ENCODE measurements at places on chromosomes 16 and 17.

DNA sequence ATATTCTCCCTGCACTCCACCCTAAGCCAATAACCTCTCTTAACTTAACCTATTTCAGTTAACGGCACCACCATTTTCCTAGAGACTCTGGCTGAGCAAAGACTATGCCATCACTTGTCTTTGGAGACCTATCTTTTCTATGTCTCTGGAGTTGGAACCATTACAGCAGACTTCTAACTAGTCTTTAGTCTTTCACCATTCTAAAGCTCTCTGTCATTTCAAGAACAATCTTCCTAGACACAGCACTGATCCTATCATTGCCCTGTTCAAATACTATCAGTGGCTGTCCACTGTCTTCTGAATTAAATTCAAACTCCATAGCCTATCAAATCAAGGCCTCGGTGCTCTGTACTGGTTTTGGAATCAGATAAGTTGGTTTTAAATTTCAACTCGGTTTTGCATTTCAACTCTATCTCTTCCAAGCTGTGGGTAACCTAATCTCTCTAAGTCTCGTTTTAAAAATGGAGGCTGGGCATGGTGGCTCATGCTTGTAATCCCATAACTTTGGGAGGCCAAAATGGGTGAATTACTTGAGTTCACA, 31.9 kb downstream of the RNF43 start:
- no peak for DNase-seq

DNA sequence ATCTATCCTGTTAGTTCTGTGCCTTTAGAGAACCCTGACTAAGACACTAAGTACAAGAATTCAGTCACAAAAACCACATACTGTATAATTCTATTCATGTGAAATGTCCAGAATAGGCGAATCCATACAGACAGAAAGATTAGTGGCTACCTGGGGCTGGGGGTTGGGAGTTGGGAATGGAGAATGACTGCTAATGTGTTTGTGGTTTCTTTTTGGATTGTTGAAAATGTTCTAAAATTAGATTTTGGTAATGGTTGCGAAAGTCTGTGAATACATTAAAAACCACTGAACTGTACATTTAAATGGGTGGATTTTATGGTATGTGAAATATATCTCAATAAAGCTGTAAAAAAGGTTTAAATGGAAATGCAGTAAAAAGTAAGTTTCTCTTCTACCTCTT, 80.4 kb upstream of the AKTIP start:
- no peak for DNase-seq

DNA sequence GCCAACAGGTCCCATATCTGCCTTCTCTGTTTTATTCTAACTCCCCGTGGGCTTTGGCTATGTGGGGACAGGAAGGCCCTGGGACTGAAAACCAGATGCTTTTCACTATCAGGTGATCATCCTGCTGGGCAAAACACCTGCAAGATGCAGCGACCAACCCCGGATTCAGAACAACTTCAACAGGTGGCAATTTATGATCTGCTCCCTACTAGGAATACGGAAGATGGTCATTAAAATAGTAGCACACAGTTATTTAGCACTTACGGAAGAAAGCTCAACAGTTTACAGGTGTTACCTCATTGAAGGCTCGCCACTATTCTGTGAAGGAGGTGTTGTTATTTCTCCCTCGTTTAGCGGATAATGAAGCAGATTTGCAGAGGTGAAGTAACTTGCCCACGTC, 7.8 kb upstream of the SLC5A11 start:
- no peak for DNase-seq

DNA sequence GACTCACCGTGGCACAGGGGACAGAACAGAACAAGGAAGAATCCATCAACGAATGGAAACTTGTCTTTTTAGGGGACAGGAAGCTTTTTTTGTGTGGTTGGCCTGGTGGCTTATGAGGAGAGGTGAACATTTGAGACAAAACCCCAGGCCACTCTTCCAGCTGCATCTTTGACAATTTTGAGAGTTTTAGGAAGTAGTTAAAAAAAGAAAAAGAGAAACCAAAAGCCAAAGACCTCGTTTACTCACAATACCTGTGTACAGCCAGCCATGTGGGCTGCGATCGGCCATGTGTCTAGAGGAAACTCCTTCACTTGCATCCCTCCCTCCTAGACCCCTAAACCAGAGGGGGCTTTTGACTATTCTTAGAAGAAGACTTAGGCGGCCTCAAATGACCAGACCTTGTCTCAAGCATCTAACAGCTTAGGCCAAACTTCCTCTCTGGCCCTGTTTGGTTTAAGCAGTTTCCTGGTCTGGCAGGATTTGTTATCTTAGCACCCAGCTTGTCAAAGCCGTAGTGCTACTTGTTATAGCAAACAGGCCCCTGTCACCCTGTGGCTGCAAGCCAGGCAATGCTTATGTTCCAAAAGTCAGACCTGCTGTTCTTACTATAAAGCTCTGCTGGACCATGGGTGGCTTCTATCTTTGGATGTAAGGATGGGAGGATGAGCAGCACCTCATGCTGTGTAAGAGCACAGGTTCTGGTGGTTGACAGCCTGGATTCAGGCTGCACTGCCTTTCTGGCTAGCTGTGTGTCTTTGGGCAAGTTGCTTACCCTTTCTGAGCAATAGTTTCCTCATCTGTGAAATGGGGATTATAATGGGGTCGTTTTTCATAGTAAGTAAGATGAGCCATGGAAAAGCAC, 17.7 kb downstream of the KSR1 start:
- DNase-seq = peak; percentile 66
